Gastroesophageal sphincter (tissue), 4 donors: ENCODE measurements at places on chromosomes 5 and 9.

DNA sequence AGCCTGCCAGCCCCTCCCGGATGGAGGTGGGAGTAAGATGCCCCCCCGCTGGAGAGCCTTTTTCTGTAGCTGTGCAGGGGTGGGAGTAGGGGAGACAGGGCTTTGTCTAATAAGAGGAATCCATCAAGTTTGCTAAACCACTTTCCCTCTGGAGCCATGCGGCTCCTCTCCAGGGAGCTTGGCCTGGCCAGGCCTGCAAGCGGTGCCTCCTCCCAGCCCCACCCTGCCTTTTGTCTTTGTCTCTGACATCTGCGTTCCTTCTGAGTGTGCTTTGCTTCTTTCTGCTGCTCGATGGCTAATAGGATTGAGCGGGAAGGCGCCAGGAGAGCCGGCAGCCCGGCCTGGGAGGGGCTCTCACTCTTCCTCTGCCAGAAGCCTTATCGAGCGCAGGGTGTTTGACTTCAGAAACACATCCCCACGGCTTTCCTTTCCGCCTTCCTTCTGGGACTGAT, 26.7 kb upstream of the FCN1 start:
- peak; percentile 84 for ATAC-seq

DNA sequence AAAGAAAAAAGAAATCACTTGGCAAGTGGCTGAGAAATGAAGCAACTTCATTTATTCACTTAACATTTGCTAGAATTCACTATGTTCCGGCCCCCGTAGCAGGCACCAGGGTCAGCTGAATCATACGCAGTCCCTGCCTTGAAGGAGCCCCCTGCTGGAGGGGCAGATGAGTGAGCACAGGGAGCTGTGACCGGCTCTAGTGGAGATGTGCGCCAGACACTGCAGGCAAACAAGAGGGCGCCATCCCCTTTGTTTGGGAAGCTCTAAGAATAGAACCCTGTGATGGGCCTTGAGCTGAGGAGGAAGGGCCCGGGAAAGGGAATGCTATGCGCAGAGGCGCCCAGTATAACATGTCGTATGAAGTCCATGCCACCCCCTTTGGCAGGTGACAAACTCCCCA, 20.2 kb upstream of the RPL26L1 start:
- ATAC-seq, result no peak

DNA sequence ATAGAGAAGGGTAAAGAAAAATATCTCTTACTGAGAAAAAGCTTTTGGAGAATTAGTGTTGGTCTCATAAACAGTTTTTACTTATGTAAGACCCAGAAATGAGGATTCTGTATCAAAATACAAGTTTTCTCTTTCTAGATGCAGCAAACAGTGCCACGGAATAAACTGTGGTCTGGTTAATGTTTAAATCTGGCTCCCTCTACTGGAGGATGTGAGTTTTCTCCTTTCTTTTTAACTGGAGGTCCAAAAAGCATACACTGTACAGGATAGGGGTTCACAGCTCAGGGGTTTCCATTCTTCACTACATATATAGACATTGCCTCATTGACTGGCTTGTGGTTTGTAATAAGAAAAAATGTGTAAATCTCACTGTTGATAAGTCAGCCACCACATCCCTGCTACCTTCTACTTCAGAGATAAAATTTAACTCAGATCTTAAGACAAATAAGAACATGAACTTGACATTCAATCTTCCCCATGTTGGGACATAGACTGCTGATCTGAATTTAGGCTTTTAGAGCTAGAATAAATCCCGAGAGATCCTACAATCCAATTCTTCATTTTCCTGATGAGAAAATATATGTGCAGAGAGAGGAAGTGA, 98.9 kb downstream of the CFAP95 start:
- peak; percentile 61 for ATAC-seq

- no peak for ATAC-seq
Observed at GRCh38 chr5:42970636-42971559, 69.2 kb downstream of the ANXA2R start.

GRCh38 chr5:10914741-10915480, 153.9 kb upstream of the DAP start:
- ATAC-seq, result no peak

DNA sequence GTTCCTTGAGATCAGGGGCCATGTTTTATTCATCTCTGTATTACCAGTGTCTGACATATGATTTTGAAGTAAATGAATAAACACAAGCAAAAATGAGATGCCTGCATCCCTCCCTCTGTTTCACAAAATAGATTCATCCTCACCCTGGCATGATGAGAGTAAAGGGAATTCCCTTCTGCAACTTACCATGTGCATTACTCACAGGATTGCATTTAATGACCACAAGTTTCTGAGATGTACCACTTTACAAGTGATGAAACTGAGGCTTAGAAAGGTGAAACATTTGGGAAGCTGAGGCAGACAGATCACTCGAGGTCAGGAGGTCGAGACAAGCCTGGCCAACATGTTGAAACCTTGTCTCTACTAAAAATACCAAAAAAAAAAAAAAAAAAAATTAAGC, 74.2 kb upstream of the TNFSF8 start:
- no peak for ATAC-seq

DNA sequence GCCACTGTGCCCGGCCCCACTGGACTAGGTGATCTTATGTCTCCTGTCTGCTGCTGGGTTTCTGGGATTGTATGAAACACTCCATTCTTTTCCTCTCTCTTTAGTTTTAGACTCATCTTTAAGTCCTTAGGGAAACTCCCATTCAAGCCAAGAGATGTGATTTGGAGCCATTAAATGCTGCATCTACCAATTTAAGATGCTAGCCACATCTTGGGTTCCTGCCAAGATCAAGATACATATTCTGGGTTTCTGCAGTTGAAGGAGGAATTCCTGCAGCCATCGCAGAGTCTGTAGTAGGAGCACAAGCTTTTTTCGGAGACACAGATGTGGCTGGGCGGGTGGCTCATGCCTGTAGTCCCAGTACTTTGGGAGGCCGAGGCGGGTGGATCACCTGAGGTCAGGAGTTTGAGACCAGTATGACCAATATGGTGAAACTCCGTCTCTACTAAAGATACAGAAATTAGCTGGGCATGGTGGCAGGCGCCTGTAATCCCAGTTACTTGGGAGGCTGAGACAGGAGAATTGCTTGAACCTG, 23.2 kb downstream of the STXBP1 start:
- no peak for ATAC-seq

- peak; percentile 56 for ATAC-seq
Observed at GRCh38 chr5:139668064-139668880, 20.1 kb downstream of the CXXC5 start.

GRCh38 chr5:153187503-153187902, 303.0 kb upstream of the GRIA1 start:
- no peak for ATAC-seq
